ENCODE measurements at places on chromosomes 4 and X.

GRCh38 chr4:16083241-16084191, at the start of gene PROM1:
TSS of gene PROM1 (minus strand) at chr4:16084023. CDS start at chr4:16075906, 8,117 bp downstream.
- peak; percentile 7 for DNase-seq

DNA sequence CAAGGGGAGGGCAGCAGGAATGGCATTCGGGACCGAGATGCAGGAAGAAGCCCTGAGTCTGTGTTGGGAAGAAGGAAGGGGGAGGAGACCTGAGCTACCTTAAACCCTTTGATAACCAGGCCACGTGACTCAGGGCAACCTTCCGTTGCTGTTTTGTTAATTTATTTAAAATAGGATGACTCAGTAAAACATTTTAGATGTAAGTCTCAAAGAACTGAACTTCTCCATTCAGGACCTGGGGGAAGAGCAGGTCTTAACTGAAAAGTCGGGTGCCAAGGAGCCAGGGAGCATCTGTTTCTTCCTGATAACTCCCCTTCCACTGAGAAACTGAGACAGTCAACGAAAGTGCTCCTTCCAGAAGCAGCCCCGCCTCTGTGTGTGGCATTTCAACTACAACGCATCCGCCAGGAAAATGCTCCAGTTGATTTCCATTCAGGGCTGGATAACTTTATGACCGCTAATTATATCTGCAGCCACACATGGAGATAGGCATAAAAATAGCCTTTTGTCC, 88.0 kb downstream of the IRF2 start:
- DNase-seq, result no peak

- DNase-seq, result no peak
Observed at GRCh38 chrX:26889574-26889973, 573.6 kb downstream of the PPP4R3C start.

DNA sequence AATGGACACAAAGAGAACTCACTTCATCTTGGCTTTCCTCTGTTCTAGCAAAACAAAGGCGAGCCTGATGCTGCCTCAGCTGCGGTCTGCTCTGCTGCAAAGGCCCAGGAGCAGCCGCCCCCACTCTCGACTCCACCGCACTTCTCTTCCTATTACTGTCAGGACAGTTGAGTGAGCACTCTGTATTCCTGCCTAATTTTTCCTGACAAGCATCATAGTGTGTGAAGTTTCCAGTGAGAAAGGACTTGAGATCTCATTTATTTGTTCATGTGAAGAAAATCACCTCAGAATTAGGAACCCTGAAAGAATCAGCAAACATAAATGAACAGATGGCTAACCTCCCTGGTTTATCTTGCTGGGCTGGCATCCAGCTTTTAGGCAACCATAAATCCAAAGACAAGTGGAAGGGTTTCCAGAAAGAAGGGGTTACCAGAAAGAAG, 15.6 kb downstream of the SCARB2 start:
- DNase-seq, result peak; percentile 18

DNA sequence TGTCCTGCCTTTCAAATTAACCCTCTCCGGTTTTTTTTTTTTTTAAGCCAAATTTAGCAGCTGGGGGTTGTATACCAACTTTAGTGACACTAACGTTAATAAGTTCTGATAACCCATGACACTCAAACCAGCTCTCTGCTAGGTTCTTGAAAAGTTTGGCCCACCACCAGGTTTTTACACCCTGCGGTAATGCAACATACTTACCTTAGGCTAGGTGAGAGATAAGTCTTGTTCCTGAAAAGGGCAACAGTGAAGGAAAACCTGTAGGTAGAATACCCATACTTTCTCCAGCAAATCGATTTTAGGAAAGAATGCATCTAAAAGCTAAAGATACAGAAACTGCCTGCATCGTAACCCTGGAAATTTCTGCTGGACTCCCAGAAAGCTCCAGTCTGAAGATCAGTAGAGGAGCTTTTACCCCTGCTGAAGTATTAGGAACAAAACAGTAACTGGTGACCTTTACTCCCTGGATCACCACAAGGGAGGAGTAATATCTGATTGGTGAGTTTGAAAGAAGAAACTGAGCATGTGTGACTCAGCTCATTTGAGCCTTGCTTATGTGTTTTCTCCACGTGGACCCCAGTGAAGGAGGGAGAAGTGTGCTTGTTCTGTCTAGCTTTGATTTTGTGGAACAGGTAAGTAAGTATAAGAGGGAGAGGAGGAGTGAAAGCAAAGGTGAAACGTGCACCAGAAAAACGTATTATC, 34.4 kb upstream of the COX18 start:
- no peak for DNase-seq

DNA sequence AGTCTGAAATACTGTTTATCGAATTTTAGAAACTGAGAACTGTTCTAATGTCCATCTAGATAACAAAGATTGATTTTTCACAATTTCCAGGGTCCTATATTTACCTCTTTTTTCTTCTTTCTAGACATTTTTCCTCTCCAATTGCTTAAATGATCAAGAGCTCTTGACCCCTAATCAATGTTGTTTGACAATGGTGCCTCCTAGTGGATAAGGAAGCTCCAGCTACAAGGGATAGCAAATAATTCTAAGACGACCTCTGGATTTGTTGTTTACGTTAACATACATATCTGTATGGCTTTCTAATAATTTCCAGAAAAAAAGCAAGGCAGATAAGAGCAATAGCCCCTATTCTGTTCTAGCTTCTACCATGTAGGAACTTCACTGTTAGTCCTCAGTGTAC, 35.8 kb downstream of the GPR82 start:
- DNase-seq, result no peak

- no peak for DNase-seq
Observed at GRCh38 chrX:7146020-7146702, 1.4 kb upstream of the STS start.

DNA sequence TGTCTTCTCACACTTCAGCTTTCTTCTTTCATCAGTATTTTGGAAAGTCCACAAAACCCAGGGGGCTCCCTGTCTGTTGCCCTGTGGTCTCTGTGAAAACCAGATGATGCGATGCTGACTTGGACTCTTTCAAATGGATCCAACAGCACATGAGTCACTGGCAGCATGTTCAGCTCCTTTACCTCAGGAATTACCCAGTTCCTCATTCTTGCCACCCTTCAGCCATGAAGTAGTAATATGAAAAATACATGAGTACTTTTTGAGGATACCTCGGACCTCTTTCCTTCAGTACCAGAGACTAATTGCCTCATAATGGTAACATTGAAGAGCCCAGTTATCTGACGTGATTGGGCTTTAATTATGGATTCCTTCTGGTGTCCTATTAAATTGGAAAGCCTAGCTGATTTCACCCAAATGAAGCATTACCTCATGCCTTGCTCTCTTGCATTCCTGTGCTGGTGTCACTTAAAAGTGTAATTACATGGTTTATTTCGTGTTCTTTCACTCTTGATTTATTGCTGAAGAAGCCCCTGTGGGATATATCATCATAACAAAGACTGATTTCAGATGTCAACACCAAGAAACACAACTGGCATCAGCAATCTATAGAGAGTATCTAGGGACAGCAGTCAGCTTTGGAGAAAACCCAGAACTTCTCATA, 63.4 kb downstream of the NFKB1 start:
- no peak for DNase-seq
